ENCODE measurements at places on chromosomes 2 and 18.

GRCh38 chr2:2540406-2540805 lies 209.3 kb upstream of the MYT1L start:
- no peak for DNase-seq

DNA sequence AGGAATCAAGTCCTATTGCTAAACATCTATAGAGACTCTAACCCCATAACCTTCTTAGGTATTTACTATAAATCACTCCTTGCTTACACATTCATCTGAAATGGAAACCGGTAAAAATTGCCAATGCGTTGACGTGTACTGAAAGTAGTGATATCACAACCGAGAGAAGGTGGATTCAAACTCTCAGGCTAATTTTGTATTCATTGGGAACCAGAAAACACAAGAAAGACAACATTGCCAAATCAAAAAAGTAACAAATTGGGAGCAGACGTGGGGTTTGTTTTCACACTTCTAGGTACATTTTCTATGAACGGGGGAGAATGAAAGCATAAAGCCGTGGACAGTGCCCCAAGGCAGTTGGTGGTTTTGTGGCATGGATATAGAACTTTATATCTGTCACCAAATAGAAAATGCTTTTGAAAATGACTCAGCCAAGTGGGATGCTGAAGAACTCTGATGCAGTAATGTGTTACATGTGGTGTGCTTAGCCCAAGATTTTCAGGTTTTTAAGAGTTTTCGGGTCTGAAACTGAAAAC lies 155.1 kb upstream of the RASGRP3 start:
- no peak for DNase-seq

DNA sequence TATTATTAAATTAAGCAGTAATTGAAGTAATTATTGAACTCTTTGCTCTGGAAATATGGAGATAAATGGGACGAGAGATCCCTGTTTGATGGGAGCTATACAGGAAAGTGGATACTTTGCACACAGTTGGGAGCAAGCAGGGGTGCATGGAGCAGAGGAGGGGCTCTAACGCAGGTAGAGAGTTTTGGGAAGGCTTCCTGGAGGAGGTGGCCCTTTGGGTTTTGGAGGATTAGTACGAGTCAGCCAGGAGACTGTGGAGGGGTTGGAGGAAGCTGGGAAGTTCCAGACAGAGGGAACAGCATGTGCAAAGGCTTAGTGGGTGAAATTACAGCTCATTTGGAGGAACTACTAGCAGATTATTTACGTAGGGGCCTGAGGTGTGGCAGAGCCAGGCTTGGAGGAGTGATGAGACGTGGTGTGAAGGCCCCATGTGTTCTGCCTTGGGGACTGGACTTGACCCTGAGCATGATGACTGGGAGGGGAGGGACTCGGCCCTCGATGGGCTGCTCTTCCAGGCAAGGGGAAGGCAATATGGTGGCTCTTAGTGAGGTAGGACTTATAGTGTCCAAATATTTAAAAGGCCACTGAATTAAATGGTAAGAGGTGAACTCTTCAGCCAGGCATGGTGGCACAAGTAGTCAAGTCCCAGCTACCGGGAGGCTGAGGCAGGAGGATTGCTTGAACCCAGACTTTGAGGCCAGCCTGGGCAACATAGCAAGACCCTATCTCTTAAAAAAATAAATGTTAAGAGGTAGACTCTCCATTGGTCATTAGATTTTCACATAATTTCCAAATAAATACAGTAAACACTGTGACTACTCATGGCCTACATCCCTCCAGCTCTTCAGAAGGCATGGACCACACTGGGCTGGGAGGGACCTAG lies 30.2 kb downstream of the GREB1 start:
- no peak for DNase-seq

- DNase-seq, result no peak
Observed at GRCh38 chr2:220695397-220696279, 876.5 kb downstream of the EPHA4 start.

- no peak for DNase-seq
Observed at GRCh38 chr2:215771241-215771640, 242.1 kb downstream of the MREG start.

DNA sequence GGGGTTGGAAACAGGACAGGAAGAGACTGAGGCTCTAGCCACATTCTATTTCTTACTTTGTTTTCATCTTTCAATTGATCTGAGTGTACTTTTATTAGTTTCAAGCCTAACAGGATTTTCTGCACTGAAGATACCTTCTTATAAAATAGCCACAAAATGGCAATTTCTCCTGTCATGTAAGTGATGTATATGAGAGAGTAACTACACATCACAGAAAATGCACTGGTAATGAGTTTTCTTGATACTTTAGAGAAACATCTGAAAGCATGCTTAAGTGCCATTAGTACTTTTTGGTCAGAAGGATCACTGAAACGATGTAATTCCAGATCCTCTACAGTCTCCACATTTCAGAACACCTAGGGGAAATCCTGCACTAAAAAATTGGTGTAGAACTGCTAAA lies 104.8 kb downstream of the CABYR start:
- DNase-seq, result no peak

- DNase-seq, result no peak
Observed at GRCh38 chr2:184730288-184730687, 132.0 kb downstream of the ZNF804A start.

GRCh38 chr2:21245565-21245964 lies 121.8 kb downstream of the TDRD15 start:
- no peak for DNase-seq

Data from NCI-H1417 treated with DMSO at 0.1 percent for 48 hours (cell line).